ENCODE measurements at places on chromosomes 11 and 22.

- DNase-seq: no peak
Measured at GRCh38 chr11:134038897-134039470, 29.9 kb upstream of the JAM3 start.

DNA sequence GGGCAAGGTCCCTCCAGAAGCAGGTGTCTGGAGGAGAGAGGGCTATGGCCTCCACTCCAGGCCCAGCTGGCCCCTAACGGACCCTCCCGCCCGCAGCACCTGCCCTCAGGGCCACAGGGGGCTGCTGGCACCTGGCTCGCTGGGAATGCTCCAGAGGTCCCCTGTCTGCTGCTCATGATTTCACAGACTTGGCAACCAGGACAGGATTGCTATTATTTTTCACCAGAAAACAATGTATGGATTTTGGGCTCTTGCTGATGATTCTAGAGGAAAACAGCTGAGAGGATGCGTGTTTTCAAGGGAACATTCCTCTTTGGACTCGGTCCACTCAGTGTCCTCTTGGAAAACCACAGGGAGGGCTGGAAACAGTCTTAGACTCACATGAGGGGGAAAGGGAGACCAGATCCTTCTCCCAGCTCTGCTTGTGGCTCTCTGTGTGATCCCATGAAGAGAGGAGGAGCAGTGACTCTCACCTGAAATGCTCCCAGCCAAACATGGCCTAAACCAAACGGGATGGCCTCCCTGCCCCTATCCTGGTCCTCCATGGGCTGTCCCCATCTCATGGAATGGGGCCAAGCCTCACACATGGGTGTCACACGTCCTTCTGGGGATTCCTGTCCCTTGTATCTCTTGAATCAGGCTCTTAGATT lies 15.8 kb downstream of the MYEOV start:
- DNase-seq: no peak

- no peak for DNase-seq
Measured at GRCh38 chr11:133841279-133842043, 3.9 kb downstream of the SPATA19 start.

DNA sequence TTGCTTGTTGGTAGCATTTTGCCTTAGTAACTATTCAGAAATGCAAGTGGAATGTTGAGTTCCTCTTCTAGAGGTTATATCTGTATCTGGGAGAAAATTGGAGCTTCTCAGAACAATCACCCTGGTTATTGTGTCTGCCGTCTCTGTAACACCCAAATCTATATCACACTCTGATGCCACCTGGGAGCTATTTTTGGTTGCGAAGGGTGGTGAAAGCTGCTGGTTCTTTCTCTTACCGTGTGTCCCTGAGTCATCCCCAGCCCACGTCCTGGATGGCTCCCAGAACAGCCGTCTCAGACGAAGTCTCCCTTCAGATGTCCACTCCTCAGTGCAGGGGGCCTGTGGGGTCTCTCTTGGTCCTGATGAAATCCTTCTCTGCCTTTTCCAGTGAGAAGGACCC lies 83.5 kb downstream of the C22orf31 start:
- peak; percentile 58 for DNase-seq

GRCh38 chr11:115279813-115280761 lies 224.1 kb downstream of the CADM1 start:
- peak; percentile 10 for DNase-seq

DNA sequence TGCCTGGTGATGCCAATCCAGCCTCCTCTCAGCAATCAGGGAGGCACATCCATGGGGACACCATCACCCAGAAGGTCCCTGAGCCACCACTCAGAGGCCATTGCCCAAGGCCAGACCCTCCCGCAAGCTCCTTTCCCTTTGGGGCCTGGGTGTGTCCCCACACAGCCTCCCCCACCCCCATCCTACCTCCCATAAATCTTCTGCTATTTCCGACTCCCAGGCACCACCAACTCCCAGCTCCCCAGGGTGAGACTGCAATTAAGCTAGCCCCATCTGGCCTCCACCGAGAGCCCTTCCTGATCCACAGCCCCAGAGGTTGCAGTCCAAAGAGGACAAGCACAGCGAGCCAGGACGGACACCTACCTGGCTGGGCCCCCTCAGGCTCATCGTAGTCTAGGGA lies 6.3 kb downstream of the ARHGAP1 start:
- no peak for DNase-seq

- DNase-seq: no peak
Measured at GRCh38 chr11:45924036-45924915, 1.8 kb downstream of the LARGE2 start.

GRCh38 chr11:95104121-95104830 lies 14.6 kb downstream of the ENDOD1 start:
- DNase-seq: no peak

- DNase-seq: peak; percentile 3
Measured at GRCh38 chr22:26174280-26174679, 5.0 kb downstream of the SEZ6L start.

- peak; percentile 79 for DNase-seq
Measured at GRCh38 chr22:29912605-29913398, 29.8 kb downstream of the MTMR3 start.

- DNase-seq: peak; percentile 64
Measured at GRCh38 chr11:37449146-37449545, 851.1 kb upstream of the RAG2 start.

DNA sequence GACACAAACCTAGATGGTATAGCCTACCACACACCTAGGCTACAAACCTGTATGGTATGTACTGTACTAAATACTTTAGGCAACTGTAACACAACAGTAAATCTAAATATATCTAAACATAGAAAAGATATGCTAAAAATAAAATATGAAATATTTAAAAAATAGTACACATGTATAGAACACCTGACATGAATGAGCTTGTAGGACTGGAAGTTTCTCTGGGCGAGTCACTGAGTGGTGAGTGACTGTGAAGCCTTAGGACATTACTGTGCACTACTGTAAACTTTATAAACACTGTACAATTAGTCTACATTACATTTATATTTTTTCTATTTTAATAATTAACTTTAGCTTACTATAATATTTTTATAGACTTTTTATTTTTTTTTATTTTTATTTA lies 1301.3 kb downstream of the FAM181B start:
- no peak for DNase-seq

GRCh38 chr11:118046051-118046963 lies 30.6 kb upstream of the TMPRSS4 start:
- no peak for DNase-seq

DNA sequence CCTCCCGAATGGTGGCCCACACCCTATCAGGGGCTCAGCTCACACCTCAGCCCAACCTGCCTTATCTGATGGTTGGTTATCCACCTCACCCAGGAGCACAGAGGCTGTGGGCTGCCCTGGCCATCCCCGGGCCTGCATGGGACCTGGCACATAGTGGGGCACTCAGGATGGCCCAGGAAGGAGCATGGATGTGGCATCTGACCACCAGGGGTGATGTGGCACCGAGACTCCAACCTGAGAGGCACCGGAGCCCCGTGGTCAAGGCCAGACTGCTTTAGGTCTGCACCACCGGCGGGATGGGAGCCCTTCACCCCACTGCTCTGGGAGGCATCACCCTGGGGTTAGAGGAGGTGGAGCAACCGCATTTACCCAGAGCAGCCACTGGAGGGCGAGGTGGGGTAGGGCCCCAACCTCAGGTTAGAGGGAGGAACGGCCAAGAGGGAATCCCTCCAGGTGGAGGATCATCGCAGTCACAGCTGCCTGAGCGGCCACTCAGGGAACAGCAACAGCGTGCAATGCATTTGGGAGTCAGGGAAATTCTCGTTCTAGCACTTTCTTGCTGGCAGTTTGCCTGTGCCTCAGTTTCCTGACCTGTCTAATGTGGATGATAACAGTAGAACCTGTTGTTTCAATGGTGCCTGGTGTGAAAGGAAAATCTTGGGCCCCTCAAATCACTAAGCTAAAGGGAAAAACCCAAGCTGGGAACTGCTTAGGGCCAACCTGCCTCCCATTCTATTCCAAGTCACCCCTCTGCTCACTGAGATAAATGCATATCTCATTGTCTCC lies 52.9 kb upstream of the CARS1 start:
- DNase-seq: peak; percentile 47

Measured in HT1080 (cell line).